ENCODE measurements at places on chromosomes 13 and 19. TPM values are rescaled to one million over a fixed set of nuclear protein-coding genes. Genes with fewer than 3 reads are reported as not detected.

GRCh38 chr13:98328511-98328910 is 151.4 kb upstream of the RNF113B start:
- no peak overlapping the region for H3K4me3 ChIP-seq
- H3K27ac ChIP-seq: no peak overlapping the region
- H3K27me3 ChIP-seq: no peaks in the 10 kb centered on the region
- no peak for DNase-seq

- peaks cover 22% of the 10 kb centered on the region for H3K4me1 ChIP-seq
- H3K36me3 ChIP-seq: peaks cover 25% of the 10 kb centered on the region
- no peak for DNase-seq
- H3K27ac ChIP-seq: no peak overlapping the region
- no peaks in the 10 kb centered on the region for H3K27me3 ChIP-seq
Measured at GRCh38 chr19:35719402-35720162, 1.8 kb downstream of the KMT2B start.

DNA sequence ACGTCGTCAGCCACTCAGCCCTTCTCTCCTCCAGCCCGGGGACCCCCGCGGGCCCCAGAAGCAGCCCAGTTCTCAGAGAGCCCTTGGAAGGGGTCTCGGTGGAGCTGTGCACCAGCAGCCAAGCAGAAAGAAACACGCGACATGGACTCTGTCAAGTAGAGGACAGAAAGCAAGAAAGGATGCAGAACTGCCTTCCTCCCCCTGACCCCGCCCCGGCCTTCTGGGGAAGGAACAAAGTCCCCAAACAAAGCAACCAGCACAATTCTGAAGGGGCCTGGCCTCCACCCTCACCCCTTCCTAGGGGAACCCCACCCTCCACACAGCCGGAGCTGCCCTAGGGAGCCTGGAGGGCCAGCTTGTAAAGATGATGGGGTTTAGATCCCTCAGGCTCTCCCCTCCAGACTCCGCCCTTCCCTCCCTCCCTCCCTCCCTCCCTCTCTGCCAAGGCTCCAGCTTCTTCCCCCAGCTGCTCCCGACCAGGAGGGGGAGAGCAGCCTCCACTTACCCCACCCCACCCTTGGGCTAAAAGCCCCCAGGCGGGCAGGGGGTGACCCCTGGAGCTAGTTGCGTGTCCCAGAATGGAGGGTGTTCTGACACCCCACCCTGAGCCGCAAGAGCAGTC is 7.8 kb downstream of the LYL1 start:
- H3K27me3 ChIP-seq: no peaks in the 10 kb centered on the region
- no peak for DNase-seq
- no peak overlapping the region for H3K27ac ChIP-seq
- H3K4me1 ChIP-seq: peaks cover 6% of the 10 kb centered on the region

The SIAH3 gene
- polyA plus RNA-seq: 0.19 TPM

- no peak for DNase-seq
- H3K36me3 ChIP-seq: no peaks in the 10 kb centered on the region
- no peak overlapping the region for H3K4me3 ChIP-seq
- H3K4me1 ChIP-seq: peaks cover 22% of the 10 kb centered on the region
- no peaks in the 10 kb centered on the region for H3K27me3 ChIP-seq
- peak overlapping the region; percentile 49 for H3K27ac ChIP-seq
Measured at GRCh38 chr13:79659121-79659521, 178.2 kb downstream of the NDFIP2 start.

GRCh38 chr13:106986033-106986484 is 418.1 kb upstream of the ARGLU1 start:
- H3K4me1 ChIP-seq: peaks cover 5% of the 10 kb centered on the region
- H3K27ac ChIP-seq: no peak overlapping the region
- no peaks in the 10 kb centered on the region for H3K36me3 ChIP-seq
- no peaks in the 10 kb centered on the region for H3K27me3 ChIP-seq

- DNase-seq: no peak
- H3K36me3 ChIP-seq: no peaks in the 10 kb centered on the region
- H3K27ac ChIP-seq: no peak overlapping the region
- no peak overlapping the region for H3K4me3 ChIP-seq
Measured at GRCh38 chr13:24870380-24870760, 106.4 kb downstream of the RNF17 start.

- no peak overlapping the region for H3K27ac ChIP-seq
- DNase-seq: no peak
- peaks cover 9% of the 10 kb centered on the region for H3K36me3 ChIP-seq
- H3K27me3 ChIP-seq: no peaks in the 10 kb centered on the region
- H3K4me1 ChIP-seq: peaks cover 30% of the 10 kb centered on the region
Measured at GRCh38 chr13:98959291-98959690, 18.6 kb downstream of the DOCK9 start.

DNA sequence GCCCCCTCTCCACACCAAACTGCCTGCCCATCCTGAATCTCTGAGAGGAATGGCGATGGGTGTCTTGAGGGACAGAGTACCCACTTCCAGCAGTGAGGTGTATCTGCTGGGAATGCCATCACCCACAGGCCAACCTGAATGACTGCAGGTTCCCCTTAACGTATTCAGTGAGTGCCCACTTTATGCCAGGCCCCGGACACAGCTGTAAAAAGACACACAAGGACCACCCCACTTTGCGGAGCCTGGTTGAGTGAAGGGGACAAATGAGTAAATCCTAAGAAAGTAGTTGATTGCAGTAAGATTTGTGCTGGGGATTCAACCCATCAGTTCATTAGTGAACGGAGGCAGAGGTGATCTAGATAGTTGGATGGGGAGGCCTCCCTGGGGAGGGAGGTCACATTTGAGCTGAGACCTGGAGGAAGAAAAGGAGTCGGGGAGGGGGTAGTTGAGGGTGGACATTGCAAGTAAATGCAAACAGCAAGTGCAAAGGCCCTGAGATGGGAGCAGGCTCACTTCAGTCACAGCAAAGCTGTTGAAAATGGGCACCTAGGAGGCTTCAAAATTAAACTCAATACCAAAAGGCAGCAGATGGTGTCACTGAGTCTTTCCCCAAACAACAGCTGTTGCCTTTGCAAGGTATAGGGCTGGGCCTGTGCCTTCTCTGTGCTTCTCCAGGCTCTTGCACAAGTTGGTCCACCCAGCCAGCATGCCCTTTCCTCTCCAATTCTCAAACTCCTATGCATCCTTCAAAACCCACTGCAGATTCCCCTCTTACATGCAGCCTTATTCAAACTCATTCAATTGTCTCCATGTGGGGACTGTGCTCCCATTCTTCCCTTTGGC is 4.3 kb downstream of the GDF15 start:
- no peak overlapping the region for H3K4me3 ChIP-seq
- no peak for DNase-seq
- no peaks in the 10 kb centered on the region for H3K36me3 ChIP-seq

DNA sequence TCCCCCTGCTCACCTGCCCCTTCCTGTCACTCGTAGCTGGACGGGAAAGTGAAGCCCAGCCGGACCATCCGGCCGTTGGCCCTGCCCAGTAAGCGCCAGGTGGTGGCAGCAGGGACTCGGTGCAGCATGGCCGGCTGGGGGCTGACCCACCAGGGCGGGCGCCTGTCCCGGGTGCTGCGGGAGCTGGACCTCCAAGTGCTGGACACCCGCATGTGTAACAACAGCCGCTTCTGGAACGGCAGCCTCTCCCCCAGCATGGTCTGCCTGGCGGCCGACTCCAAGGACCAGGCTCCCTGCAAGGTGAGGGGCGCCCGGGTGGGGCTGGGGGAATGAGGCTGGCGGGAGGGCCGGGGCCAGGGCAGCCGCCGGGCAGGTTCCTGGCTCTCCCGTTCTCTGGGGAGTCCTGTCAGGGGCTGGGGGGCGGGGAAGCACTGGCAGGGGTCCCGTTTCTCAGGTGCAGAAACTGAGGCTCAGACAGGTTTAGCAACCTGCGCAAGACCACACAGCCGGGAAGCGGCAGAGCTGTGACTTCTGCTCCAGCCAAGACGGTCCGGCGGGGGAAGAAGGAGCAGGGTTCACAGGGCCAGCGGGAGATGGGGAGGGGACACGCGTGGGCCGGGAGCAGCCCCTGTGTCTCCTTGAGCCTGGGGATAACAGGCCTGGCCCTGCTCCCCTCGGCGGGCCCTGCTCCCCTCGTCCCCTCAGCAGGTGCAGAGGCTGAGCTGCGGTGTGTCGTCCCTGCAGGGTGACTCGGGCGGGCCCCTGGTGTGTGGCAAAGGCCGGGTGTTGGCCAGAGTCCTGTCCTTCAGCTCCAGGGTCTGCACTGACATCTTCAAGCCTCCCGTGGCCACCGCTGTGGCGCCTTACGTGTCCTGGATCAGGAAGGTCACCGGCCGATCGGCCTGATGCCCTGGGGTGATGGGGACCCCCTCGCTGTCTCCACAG is 5.3 kb downstream of the GZMM start:
- no peaks in the 10 kb centered on the region for H3K27me3 ChIP-seq
- H3K27ac ChIP-seq: no peak overlapping the region
- H3K4me3 ChIP-seq: no peak overlapping the region
- H3K36me3 ChIP-seq: no peaks in the 10 kb centered on the region
- no peaks in the 10 kb centered on the region for H3K4me1 ChIP-seq

The SRRM5 gene
- 0.02 TPM for polyA plus RNA-seq

Measured in keratinocyte (primary cell).